ENCODE measurements at places on chromosomes 2 and 18.

GRCh38 chr2:33784488-33784887 is 185.4 kb upstream of the FAM98A start:
- no peak for DNase-seq

- no peak for DNase-seq
These were observed 17.0 kb upstream of the TMEM18 start for GRCh38 chr2:694174-694573.

GRCh38 chr2:74530239-74531187 is 780 bp downstream of the HTRA2 start:
- DNase-seq, result no peak

GRCh38 chr2:48588745-48589144 is 28.9 kb upstream of the GTF2A1L start:
- no peak for DNase-seq

- no peak for DNase-seq
These were observed 65.5 kb downstream of the GREB1L start for GRCh38 chr18:21307578-21307977.

- DNase-seq, result no peak
These were observed 24.9 kb downstream of the CCNT2 start for GRCh38 chr2:134943540-134943939.

DNA sequence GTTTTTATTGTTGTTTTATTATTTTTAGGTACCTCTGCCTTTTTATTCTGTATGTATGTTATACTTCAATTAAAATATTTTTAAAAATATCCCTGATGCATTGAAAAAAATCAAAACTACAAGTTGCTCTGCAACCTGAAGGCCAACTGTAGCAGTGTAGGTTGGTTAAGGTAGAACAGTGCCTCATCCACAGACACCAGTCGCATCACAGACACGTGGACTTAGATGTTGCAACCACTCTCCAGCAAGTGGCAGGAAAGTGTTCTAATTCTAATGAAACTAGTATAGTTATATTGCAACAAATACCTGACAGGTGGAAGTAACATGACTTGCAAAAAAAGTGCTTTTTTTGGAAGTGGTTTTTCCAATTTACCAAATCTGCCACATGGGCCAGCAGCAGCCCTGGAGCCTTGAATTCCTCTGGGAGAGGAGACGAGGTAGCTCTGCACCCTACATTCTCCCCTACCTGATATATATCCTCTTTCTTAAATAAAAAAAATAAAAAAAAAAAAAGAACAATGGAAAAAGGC is 28.4 kb upstream of the SLC3A1 start:
- DNase-seq, result no peak

- DNase-seq, result no peak
These were observed 102.0 kb upstream of the PPP1CB start for GRCh38 chr2:28649481-28650265.

DNA sequence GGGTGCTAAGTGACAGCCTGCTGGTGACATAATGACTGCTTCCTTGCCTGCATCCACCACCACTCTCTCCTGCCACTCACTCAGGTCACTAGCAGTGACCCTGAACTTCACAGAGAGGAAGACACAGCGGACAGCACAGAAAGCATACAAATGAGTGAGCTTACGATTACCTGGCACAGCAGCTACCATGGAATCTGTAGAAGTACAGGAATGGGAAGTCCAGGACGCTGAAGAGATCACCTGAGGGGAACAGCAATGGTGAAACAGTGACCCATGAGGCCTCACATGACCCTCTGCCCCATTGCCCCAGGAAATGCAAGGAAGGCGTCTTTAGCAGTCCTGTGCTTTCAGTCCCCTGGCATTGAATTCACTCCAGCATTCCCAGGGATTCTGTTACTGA is 96.7 kb upstream of the RIOK3 start:
- DNase-seq, result no peak

DNA sequence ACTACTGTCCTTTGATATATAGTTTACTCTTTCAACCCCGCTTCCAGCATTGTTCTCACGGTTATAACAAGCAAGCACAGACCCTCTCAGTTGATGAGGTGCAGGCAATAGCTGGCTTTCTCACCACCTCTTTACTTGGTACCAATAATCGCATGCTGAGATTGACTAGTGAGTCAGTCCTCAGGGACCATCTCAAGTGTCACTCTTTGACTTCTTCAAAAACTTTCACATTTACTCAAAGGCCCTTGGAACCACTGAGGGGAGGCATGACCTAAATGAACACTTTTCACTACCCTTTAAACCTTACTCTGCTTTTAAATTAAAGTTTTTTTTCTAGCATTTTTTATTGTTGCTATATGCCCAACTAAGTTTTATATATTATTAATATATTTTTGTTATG is 101.8 kb downstream of the DAW1 start:
- DNase-seq, result no peak
